Amniotic stem cell (primary cell): ENCODE measurements at places on chromosomes 11 and 22.

GRCh38 chr11:117201658-117202305 lies 2.6 kb downstream of the TAGLN start:
- DNase-seq, result no peak

GRCh38 chr11:100774132-100774531 lies 87.0 kb downstream of the ARHGAP42 start:
- DNase-seq, result no peak

DNA sequence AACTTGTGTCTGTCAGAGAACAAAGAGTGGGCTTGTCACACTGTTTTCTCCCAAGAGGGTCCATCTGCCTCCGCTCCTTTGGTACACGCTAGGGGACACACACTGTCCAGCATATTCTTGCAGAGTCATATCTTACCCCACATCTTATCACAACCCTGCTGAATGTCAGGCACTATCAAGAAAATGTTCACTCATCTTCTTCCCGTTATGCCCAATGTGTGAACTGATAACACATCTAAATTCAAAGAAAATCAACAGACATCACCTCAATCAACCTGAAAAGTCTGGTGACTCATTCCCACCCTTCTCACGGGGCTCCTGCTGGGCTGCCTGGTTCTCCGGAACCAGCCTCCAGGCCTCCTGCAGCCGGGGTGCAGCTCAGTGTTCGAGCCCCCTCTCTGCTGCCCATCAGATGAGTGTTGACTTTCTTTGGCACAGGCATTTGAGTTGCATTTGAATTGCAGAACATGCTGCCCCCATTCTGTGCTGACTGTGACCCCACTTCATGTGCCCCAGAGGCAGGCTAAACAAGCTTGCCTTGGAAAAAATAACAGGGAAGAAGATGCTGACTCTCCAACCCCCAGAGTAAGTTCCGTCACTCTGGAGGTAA lies 19.4 kb downstream of the GRAP2 start:
- DNase-seq, result no peak

DNA sequence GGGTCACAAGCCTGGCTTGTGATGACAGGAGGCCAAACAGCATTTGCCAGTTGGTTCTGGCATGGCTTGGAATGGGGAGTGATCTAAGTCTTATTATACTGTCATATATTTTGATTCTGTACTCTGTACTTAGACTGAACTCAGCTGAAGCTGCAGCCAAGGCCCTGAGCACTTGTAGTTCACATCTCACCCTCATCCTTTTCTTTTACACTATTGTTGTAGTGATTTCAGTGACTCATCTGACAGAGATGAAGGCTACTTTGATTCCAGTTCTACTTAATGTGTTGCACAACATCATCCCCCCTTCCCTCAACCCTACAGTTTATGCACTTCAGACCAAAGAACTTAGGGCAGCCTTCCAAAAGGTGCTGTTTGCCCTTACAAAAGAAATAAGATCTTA lies 843 bp downstream of the OR56B1 start:
- no peak for DNase-seq
